Ascending aorta (tissue), 2 donors: ENCODE measurements at places on chromosomes 3 and 15.

DNA sequence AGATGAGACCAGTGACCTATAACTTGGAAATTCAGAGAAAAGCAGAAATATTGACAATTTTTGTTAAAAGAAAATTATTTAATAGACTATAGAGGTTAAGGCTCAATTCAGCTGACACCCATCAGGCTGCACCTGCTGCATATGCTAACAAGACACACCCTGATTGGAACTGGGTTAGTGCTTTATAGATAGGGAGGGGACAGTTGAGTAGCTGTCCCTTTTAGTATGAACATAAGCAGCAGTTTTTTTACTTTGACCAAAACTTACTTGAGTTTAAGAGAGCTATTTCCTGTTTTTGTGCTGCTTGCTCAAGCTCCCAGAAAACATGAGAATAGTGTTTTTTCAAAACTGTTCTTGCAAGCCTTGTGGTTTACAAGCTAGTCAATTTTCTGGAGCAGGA lies 292.6 kb downstream of the LRRC3B start:
- no peaks in the 10 kb centered on the region for H3K36me3 ChIP-seq
- no peaks in the 10 kb centered on the region for H3K4me1 ChIP-seq
- H3K4me3 ChIP-seq: no peak overlapping the region
- DNase-seq: no peak

DNA sequence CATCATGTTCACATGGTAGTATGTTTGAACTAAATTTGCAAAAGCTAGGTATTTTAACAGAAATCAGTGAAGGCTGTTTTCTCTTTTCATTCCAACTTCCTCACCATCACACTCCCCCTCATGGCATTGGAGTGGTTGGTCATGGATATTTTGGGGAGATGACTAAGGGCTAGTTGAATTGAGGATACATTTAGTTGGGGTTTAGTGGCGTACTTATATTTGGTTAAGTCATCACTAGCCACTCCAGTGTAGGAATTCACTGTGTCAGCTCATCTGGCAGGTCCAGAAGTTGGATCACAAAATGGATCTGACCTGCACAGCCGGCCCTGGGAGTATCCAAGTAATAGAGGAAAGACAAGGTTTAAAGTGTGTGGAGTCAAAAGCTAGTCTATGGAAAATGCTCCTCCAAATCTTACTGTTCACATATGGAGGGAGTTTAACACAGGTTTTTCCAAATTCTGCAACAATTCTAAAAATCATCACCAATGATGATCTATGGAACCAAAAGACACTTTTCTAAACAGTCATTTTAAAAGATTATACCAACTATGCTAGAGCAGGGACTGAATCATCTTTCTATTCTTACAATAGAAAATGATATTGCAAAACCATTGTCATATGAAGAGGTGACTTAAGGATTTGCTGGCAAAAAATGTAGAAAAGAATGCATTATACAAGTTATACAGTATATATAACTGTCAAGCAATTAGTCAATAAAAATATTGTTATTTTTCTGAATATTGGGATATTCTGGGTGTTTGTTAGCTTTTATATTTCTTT lies 247.8 kb upstream of the PEX5L start:
- H3K4me1 ChIP-seq: no peaks in the 10 kb centered on the region
- no peak for DNase-seq
- no peak overlapping the region for H3K4me3 ChIP-seq
- no peaks in the 10 kb centered on the region for H3K36me3 ChIP-seq

- H3K36me3 ChIP-seq: no peaks in the 10 kb centered on the region
- H3K27ac ChIP-seq: no peak overlapping the region
- no peak overlapping the region for H3K4me3 ChIP-seq
- no peak for DNase-seq
- no peaks in the 10 kb centered on the region for H3K4me1 ChIP-seq
These were observed 892.3 kb downstream of the CADM2 start for GRCh38 chr3:85851071-85851470.

- no peak overlapping the region for H3K4me3 ChIP-seq
- no peaks in the 10 kb centered on the region for H3K4me1 ChIP-seq
- H3K27ac ChIP-seq: no peak overlapping the region
- H3K27me3 ChIP-seq: no peaks in the 10 kb centered on the region
These were observed 41.4 kb downstream of the SNAPC5 start for GRCh38 chr15:66456211-66456610.

DNA sequence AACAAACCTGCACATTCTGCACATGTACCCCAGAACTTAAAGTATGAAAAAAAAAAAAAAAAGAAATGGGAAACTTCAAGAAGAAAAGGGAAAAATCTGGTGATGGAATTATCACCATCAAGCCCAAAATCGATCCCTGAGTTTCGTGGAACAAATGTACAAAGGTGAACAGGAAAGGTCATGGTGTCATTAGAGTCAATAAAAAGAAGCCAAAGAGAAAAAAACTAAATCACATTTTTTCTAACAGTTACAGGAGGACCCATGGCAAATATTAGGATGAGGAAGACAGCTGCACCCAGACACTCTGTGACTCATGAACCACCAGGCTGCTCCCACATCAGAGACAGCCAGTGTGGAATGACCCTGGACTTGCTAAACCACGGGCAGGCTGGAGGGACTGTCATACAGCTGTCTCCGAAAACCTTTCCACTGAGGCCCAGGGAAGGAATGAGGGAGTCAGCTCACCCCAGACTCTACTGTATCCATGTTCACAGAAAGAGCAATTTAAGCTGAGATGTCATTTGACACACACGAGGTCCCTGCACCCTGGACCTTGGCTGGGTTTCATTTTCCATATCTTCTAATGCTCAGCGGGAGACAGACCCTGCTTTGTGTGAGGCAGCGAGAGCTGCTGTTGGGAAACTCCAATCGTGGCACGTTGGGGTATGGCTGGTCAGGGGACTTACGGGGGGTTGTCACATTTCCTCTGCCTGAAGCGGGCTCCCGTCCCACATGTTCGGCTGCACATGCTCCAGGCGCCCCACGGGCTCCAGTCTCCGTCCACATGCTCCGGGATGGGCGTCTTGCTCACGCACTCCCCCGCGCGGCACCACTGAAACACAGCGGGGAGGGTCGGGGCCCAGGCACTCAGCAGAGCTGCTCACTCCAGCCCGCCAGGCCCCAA lies 210.2 kb downstream of the ADAMTS17 start:
- H3K4me3 ChIP-seq: peak overlapping the region; percentile 53
- no peaks in the 10 kb centered on the region for H3K27me3 ChIP-seq
- DNase-seq: no peak

DNA sequence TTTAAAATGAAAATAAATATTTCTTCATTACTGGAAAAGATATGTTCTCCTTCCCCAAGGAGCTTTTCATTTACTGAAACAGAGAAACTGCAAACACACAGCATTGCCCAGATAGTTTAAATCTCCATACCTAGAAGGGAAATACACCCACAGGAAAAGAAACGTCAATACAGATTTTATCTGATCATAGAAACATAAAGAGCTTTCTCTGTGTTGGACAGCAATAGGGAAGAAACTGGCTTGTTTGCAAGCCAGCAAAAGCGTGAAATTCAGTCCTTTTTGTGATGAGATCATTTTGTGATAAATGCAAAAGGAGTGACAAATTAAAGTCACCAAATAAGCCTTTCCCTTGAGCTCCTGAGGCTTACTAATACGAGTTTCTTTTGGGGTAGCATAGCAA lies 398.0 kb downstream of the TIGIT start:
- no peaks in the 10 kb centered on the region for H3K36me3 ChIP-seq
- no peak overlapping the region for H3K4me3 ChIP-seq
- no peaks in the 10 kb centered on the region for H3K27me3 ChIP-seq
- DNase-seq: no peak
- no peak overlapping the region for H3K27ac ChIP-seq

GRCh38 chr15:95152741-95153140 lies 921.4 kb downstream of the MCTP2 start:
- DNase-seq: no peak
- H3K27ac ChIP-seq: no peak overlapping the region
- no peaks in the 10 kb centered on the region for H3K36me3 ChIP-seq
- H3K4me1 ChIP-seq: no peaks in the 10 kb centered on the region

DNA sequence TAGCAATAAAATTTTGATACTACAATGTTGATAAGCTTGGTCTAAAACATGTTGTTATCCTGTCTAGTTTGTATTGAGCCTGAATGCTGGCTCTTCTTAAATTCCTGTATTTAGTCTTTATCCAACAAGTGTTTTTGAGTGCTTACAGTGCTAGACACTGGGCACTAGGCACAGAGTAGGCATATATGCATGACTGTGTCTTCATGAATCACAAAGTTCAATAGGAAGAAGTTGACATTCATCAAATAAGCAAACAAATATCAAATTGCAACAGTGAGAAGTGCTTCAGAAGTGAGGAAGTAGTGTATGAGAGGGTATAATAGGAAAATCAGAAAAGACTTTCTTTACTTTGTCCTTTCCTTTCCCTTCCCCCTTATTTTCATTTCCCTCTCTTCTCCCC lies 6.8 kb downstream of the CD96 start:
- H3K27me3 ChIP-seq: no peaks in the 10 kb centered on the region
- H3K4me1 ChIP-seq: no peaks in the 10 kb centered on the region
- H3K36me3 ChIP-seq: no peaks in the 10 kb centered on the region
- DNase-seq: no peak

DNA sequence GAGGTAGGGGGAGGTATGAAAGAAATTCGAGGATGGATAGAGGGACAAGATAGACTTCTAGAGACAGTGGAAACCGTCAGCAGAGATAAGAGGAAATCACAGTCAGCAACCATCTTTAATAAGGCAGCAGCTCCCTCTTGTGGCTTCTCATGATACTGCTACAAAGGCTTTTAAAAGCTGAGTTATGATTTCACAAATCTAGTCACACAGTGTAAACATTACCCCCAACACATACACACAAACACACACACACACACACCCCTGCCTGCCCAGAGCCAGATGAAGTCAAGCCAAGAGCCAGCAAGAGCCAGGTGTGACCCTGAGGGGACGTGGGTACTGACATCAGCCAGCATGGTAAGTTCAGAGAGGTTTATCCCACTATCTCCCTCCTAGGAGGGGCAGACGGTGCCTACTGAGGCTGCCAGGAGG lies 18.9 kb upstream of the TGM5 start:
- H3K4me3 ChIP-seq: no peak overlapping the region
- no peak overlapping the region for H3K27ac ChIP-seq
- no peaks in the 10 kb centered on the region for H3K36me3 ChIP-seq
- no peaks in the 10 kb centered on the region for H3K27me3 ChIP-seq
- no peak for DNase-seq

GRCh38 chr15:48222627-48223026 lies 16.5 kb downstream of the SLC12A1 start:
- H3K27me3 ChIP-seq: no peaks in the 10 kb centered on the region
- H3K27ac ChIP-seq: peak overlapping the region; percentile 87
- no peak for DNase-seq
- no peaks in the 10 kb centered on the region for H3K36me3 ChIP-seq
- H3K4me1 ChIP-seq: peaks cover 3% of the 10 kb centered on the region
- H3K4me3 ChIP-seq: peak overlapping the region; percentile 8

GRCh38 chr15:98855067-98855814 lies 152.4 kb downstream of the PGPEP1L start:
- no peaks in the 10 kb centered on the region for H3K27me3 ChIP-seq
- peaks cover 80% of the 10 kb centered on the region for H3K4me1 ChIP-seq
- no peak overlapping the region for H3K4me3 ChIP-seq
- peak overlapping the region; percentile 92 for H3K27ac ChIP-seq

DNA sequence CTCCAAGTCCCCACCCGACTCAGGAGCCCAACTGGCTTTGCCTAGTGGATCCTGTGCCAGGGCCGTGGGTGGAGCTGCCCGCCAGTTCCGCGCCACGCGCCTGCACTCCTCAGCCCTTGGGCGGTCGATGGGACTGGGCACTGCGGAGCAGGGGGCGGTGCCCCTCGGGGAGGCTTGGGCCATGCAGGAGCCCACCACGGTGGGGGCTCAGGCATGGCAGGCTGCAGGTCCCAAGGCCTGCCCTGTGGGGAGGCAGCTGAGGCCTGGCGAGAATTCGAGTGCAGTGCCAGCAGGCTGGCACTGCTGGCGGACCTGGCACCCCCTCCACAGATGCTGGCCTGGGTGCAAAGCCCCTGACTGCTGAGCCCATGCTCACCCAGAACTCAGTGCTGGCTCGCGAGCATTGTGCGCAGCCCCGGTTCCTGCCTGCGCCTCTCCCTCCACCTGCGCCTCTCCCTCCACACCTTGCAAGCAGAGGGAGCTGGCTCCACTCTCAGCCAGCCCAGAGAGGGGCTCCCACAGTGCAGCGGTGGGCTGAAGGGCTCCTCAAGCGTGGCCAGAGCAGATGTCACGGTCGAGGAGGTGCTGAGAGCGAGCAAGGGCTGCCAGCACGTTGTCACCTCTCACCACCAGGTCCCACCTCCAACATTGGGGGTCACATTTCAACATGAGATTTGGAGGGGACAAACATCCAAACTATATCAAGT lies 122.7 kb downstream of the USP13 start:
- no peak overlapping the region for H3K27ac ChIP-seq
- no peak for DNase-seq
- H3K36me3 ChIP-seq: peaks cover 5% of the 10 kb centered on the region

DNA sequence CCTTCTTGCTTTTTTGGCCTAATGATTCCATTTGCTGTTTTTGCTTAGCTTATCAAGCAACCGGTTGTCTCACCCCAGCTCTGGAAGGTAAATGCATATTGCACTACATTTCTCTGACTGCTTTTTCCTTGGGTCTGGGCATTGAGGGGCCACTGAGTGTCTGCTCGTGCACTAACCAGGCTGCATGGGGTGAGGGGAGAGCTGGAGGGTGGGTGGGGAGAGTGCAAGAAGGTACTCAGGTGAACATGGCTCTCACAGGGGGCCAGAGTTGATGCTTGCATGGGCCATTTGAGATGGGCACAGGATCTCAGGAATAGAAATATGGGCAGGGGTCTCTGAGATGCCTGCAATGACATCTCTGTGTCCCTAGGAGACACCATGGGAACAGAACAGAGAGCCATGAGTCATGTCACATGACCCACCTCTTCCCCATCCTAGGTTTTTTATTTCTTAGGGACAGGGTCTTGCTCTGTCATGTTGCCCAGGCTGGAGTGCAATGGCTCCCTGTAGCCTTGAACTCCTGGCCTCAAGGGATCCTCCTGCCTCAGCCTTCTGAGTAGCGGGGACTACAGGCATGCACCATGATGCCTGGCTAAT lies 6.2 kb downstream of the ALPK3 start:
- no peak overlapping the region for H3K4me3 ChIP-seq
- H3K27ac ChIP-seq: peak overlapping the region; percentile 99
- H3K36me3 ChIP-seq: peaks cover 7% of the 10 kb centered on the region
- peaks cover 65% of the 10 kb centered on the region for H3K4me1 ChIP-seq

DNA sequence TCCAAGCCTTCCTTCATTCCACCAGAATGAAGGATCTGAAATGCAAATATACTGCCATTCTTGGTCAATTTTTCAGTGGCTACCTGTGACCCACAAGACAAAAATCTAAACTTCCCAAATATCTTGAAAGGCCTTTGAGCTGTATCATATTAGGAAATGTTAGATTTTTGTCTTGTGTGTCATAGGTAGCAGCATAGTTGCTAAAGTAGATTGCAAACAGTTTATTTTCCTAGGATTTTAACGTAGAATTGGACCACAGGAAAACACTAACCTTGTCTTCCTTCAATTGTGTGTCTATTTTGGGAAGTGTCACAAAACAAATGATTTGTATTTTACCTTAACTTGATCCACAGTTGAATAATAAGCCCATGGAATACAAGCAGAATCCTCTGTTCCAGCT lies 42.4 kb downstream of the CP start:
- no peak for DNase-seq
- no peaks in the 10 kb centered on the region for H3K27me3 ChIP-seq
- H3K4me3 ChIP-seq: no peak overlapping the region
- peaks cover 15% of the 10 kb centered on the region for H3K4me1 ChIP-seq
- peaks cover 27% of the 10 kb centered on the region for H3K36me3 ChIP-seq

GRCh38 chr3:179074656-179075055 lies 3.0 kb upstream of the ZMAT3 start:
- H3K36me3 ChIP-seq: no peaks in the 10 kb centered on the region
- no peak for DNase-seq
- no peaks in the 10 kb centered on the region for H3K4me1 ChIP-seq
- no peak overlapping the region for H3K4me3 ChIP-seq
